ENCODE measurements at places on chromosomes 2 and 18.

DNA sequence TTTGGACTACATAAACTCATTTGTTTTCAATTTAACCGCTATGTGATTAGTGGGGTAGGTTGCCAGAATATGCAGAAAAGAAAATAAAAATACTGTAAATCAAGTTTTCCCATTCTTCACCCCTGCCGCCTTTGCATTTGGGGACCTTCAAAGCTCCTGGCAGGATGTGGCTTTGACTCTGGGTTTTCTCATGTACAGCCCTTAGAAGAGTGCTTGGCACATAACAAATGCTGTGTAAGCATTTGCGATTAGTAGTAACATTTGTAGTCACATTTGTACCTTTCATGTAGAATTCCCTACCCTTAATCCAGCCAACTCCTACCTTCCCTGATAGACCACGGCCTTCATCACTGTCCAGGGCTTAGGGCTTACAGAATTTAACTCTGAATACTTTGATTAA, 262.6 kb downstream of the MREG start:
- DNase-seq = no peak

- DNase-seq = no peak
These were observed 33.2 kb upstream of the NCOA1 start for GRCh38 chr2:24457696-24458386.

- DNase-seq = no peak
These were observed 162.2 kb downstream of the AFF3 start for GRCh38 chr2:99980176-99980575.

DNA sequence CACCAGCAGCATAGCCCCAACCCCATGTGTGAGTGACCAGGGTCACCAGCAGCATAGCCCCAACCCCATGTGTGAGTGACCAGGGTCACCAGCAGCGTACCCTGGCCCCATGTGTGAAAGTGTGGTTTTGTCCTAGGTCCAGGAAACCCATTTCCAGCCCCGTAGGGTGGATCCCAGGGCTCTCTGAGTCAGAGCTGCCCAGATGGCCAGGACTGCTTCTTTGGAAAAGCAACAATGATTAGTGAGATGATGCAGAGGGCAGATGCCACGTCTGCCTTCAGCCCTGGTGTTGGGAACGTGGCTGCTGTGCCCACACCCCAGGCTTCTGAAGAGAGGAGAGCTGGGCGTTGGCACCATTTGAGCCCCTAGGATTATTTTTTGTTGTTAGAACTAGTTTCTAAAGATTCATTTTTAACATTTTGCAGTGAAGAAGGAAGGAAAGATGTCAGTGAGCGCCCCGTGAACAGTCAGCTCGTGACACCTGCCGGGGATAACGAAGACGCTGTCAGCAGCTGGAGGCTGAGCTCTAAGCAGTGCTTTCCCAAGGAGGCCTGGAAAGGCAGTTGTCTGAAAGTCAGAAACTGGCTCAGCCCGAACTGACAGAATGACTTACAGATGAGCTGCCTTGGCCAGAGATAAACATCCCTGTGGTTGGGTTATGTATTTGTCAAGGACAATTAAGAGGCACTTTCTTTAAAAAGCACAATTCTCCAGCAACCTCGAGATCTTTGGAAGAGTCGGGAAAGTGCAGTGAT, 32.1 kb upstream of the KCNG2 start:
- DNase-seq = no peak

DNA sequence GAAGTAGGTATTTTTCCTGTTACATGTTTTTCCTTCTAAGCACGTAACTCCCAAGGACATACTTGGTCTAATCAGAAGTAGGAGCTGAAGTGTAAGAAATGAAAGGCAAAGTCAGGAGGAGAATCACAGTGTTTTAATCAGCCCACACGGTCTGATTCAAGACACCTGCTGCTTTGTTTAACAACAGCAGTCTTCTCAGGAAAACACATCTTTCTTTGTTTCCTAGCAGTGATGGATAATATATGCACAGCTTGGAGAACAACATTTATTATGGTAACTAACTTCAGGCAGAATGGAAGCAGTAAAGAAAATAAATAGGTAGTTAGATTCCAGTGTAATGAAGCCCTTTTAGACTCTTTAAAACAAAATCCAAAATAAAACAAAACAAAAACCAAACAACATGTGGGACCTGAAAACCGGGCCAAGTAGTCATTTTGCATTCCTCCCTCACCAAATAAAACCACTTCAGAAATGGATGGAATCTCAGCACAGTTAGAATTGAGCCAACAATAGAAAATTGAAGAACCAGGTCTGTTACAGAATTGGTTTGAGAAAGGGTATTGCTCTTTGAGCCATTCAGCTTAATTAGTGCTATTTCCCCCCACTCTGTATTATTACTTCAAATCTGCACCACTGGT, 61.1 kb upstream of the UGP2 start:
- DNase-seq = no peak

DNA sequence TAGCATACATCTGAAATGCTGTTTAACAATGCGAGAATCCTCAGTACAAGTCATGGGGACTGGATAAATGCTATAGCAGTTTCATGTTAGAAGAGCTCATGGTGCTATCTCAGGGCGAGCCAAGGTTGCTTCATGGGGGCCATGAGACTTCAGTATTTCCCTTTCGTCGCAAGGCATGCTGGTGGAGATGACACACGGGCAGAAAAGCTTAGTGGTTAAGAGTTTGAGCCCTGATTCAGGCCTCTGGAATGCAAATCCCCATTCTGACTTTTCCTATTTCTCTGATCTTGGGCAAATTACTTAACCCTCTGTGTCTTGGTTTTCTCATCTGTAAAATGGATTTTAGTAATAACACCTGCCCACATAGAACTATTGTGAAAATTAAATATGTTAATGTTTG, 57.4 kb upstream of the EPHA4 start:
- DNase-seq = no peak

DNA sequence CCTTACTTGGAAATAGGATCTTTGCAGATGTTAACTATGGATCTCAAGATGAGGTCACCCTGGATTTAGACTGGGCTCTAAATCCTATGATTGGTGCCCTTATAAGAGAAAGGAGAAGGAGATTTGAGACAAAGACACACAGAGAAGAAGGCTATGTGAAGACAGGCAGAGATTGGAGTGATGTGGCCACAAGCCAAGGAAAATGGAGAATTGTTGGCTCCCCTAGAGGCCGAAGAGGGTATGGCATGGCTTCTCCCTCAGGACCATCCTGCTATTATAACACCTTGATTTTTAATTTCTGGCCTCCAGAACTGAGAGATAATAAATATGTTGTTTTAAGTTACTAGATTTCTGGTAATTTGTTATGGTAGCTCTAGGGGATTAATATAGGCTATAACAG, 7.6 kb downstream of the CYBRD1 start:
- peak; percentile 44 for DNase-seq

GRCh38 chr18:45321520-45321919, 293.8 kb upstream of the SLC14A2 start:
- no peak for DNase-seq

DNA sequence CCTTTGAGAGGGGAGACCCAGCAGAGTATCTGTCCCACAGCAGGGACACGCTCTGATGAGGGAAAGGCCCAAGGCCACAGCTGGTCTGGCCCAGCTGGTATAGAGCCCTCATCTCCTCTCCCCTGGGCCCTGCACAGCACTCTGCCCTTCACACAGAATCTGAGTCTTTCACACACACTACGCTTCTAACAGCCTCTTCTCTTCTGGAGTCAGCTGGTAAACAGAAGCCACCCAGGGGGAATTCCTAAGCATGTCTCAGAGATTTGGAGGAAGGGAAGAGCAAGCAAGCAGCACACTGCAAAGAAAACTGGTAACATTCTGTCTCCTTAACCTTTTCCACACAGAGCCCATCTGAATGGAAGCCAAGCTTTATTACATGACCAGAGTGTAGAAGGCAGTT, 121.1 kb upstream of the ACAA2 start:
- no peak for DNase-seq

DNA sequence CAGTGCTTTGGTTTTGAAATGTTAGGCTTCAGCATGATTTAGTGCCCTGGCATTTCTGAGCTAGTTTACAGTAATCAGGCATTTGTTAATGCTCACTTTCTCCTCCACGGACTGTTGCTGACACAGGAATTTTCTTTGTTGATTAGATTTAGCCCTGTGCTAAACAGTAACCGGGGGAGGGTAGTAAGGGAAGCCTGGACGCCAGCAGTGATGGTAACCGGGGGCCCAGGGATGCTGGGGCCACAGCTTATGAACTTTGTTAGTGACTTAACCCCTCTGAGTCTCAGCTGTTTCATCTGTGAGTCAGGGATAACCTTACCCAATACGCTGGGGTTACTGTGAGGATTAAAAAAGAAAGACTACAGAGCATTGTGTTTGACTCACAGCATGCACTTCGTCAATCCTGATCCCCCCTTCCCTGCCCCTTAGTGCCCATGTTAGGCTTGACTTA, 33.5 kb downstream of the KLHL29 start:
- DNase-seq = no peak

DNA sequence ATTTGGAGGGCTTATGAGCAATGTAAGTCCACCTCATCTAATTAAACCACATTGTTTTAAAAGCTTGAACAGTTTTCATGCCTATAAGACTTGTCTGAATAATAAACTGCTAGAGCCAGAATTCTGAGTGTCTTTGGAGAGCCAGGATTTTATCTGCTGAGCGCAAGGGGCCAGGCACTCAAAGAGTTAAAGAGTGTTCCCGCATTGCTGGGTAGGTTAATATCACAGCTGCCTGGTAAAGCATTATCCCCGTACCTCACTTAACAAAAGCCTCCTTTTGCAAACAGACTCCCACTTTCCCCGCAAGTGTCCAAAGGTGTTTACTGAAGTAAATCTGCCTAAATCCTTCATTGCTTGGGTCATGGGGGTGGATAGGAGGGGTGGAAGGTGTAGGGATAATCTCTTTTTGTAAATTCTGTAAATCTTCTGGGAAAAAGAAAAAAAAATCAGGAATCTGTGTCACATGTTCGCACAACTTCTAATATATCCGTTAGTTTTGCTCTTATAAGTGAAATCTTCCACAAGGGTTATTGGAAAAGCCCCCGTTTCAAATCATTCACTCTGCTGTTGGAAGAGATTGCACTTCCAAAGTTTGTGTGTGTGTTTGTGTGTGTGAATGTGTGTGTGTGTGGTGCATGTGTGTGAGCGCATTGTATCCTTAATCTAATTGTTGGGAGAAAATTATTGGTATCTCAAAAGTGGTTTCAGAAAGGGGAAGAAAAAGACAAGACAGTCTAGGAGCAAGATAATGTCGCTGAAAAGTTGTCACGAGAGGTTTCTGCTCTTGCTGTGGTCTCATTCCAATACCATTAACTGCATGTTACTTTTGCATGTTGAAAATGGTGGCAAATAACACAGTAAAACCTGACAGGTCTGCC, 10.7 kb downstream of the ZEB2 start:
- DNase-seq = no peak

DNA sequence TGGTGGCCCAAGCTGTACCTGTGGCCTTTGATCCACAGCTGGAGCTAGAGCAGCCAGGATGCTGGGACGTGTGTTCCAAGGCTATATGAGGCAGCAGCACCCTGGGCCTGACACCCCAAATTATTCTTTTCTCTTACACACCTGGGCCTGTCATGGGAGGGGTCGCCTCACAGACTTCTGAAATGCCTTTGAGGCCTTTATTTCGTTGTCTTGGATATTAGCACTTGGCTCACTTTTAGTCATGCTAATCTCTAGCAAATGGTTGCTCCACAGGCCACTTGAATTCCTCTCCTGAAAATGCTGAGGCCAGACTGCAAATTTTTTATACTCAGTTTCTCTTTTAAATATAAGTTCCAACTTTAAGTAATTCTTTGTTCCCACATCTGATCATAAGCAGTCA, 22.0 kb upstream of the IL1R2 start:
- no peak for DNase-seq

DNA sequence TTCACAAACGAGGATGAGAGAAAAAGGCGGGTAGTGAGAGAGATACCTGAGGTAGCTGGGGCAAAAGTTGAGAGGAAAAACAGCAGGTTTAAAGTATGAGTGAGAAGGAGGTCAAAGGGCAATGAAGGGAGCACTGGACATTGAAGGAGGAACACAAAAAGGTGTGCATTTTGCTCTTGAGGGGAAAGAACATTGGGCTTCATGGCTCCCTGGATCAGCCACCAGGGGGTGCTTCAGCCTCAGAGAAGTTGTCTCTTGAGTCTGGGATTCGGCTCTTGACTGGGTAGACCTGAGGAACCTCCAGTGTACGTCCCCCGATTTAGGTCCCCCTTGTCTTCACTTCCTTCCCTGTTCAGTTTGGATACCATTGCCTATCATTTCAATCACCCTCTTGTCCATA, 128.5 kb downstream of the RAPGEF4 start:
- DNase-seq = peak; percentile 62

DNA sequence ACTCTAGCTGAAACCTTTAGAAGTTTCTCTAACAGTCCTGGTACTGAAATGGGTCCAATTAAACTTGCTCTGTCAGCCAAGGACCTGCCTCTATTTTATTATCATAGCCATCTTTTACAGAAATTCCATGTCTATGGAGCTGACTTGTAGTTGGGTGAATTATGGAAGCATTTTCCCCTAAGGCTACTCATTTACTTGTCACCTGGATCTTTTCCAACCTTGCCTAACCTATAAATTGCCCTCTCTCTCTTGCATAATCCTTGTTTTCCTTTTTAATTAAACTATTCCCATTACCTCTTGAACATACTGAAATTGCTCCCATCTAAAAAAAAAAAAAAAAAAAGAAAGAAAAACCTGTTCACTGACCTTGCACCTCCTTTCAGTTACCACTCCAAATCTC, 74.6 kb upstream of the DOK6 start:
- DNase-seq = no peak

GRCh38 chr2:65027616-65028244, 28.5 kb upstream of the CEP68 start:
- no peak for DNase-seq

DNA sequence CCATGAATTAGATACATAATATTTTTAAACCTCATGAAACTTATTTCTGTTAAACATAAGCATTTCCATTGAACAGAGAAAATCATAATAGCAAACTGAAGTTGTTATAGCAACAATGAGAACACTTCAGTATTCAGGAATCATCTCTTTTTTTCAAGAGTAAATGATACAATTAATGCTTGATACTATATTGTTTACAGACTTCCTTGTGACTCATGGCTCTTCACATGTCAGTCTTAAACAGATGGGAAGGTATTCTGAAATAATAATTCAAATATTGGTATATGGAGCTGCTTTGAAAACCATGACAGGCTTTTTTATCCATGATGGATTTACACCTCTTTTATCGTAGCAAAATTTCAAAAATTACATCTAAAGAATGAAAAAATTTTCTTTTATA, 226.5 kb upstream of the RBMS1 start:
- DNase-seq = no peak

- no peak for DNase-seq
These were observed 72.1 kb upstream of the FHL2 start for GRCh38 chr2:105470979-105471378.

- DNase-seq = no peak
These were observed 10.7 kb upstream of the POLE4 start for GRCh38 chr2:74947703-74948102.

- no peak for DNase-seq
These were observed 75.8 kb upstream of the LRPPRC start for GRCh38 chr2:44071454-44072046.

All from NAMALWA (cell line).